DMS153 (cell line): ENCODE measurements at places on chromosomes 5 and 9.

- DNase-seq: no peak
These were observed 6.5 kb upstream of the SSBP2 start for GRCh38 chr5:81757404-81757803.

GRCh38 chr5:45252541-45252940 lies 443.6 kb downstream of the HCN1 start:
- DNase-seq: no peak

DNA sequence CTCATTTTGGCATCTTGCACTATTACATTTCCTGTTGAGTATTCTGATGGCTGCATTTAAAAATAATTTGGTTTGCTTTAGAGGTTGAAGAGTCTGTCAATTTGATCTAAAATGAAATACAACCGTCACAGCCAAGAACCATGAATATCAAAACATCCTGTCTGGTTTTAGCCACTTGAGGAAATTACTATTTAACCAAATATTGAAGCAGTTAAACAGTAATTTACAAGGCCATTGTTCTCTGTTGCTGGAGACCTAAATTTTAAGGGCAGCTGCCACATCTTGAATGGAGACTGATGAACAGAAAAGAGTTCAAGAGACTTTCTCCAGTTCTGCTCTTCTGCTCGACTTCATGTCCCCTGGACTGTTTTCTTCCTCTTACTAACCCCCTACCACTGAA lies 549.4 kb downstream of the LRRC70 start:
- DNase-seq: no peak

DNA sequence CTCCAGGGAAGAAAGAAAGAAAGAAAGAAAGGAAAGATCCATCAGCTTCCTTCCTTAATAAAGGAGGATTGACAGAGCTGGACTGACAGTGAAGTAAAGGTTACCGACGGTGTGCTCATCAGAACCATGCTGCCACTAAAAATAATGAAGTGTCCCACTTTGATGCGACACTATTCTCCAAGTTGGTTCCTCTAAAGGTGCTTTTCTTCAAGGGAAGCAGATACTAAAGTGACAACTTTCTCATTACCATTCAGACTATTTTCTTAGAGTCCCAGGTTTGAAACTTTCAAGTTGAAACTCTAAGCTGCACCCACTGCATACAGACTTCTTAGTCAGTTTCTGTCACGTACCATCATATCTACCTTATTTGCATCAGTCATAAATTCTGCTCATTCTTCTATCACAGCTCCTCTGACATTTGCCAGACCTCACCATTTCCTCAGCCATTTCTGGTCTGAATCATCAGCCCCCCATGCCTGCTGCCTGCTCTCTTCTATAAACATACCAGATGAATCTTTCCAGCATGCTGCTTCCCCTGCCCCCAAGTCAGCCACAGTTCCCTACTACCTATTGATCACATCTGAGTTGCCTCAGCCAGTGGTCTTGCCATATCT lies 177.6 kb downstream of the DEPDC1B start:
- no peak for DNase-seq

GRCh38 chr5:179276838-179277395 lies 68.3 kb downstream of the ADAMTS2 start:
- DNase-seq: no peak

DNA sequence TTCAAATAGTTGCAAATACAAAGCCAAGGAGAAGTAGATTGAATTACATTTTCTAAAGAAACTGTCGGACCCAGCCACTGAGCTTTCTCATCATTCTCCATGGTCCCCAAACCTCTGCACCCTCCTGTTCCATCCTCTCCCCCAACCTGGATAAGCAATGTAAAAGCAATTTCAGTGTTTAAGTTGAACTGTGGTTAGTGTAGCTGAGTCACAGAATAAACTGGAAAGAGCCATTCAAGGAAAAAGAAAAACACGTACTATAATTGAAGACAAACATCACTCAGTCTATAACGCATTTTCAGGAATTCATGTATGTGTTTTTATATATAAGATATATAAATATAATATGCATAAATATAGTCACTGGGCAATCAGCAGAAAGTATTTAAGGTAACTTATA lies 54.1 kb upstream of the TMEM161B start:
- no peak for DNase-seq

DNA sequence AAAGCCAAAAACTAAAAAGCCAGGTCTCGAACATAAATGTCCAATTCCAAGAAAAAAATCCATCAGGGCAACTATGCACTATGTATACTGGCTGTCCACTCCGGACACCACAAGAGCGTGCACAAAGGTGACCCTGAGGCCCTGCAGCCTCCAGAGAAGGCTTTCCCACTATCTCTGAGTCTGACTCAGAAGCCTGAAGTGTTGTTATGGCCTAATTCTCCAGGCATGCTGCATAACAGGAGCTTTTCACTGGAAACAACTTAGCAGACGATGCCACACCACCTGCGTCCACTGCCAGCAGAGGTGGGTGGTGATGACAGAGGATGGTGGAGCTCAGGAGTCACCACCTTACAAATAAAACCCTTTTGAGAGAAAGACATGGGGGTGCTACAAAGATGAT lies 63.7 kb downstream of the HABP4 start:
- no peak for DNase-seq

- DNase-seq: no peak
These were observed 12.9 kb upstream of the CDC42SE2 start for GRCh38 chr5:131250751-131251475.

- DNase-seq: no peak
These were observed 46.5 kb downstream of the IQGAP2 start for GRCh38 chr5:76449606-76450005.

- no peak for DNase-seq
These were observed 36.3 kb upstream of the PTPRD start for GRCh38 chr9:10649076-10649475.

DNA sequence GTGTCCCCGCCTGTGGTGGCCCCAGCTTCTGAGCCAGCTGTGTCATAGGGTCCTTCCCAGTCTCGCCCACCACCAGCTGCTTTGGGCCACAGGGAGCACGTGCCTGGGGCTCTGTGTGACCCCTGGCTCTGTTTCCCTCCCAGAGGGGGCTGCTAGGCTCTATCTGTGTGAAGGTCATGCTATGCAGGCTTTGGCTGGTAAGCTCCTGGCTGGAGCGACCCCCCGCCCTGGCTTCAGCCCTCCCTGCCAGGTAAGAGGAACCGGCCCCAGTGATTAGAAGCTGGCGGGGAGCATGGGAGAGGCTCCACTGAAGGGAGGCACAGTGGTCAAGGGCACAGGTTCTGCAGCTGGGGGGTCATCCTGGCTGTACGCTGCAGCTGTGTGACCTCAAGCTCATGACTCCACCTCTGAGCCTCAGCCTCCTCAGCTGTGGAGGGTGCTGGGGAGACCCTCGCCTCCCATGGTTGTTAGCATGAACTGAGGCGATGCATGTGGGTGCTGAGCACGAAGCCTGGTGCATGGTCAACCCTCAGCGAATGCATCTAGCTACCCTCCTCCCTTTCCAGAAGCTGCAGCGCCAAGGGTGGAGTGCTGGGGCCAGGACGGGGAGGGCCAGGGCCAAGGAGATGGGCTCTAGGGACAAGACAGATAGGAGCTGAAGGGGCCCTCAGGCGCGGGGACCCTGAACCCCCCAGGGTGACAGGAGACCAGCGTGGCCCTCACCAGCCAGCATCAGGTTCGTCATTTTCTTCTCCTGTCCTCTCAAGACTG lies 163.8 kb upstream of the MVB12B start:
- no peak for DNase-seq

- DNase-seq: no peak
These were observed 32.8 kb downstream of the MRRF start for GRCh38 chr9:122297512-122297911.

GRCh38 chr5:36660397-36661049 lies 54.1 kb downstream of the SLC1A3 start:
- DNase-seq: no peak

GRCh38 chr5:100901821-100902341 lies 1.2 kb downstream of the ST8SIA4 start:
- DNase-seq: no peak

GRCh38 chr9:3027210-3027609 lies 183.3 kb upstream of the PUM3 start:
- peak; percentile 97 for DNase-seq

- DNase-seq: peak; percentile 33
These were observed 140.9 kb upstream of the PIK3R1 start for GRCh38 chr5:68074633-68075032.

DNA sequence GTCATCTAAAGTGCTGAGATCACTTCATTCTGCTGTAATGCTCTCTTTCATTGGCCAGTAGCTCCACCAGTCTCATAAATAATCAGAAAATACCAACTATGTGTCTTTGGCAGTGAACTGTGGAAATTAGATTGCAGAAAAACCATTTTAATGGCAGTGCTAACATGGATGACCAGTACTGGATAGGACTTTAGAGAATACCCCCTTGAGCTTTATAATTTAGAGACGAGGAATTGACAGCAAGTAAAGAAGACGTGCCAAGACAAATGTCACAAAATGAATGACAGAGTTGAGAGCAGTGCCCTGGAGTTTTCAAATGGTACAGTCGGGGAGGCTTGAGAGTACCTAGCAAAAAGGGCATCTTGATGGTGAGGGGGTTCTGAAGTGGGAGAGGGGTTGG lies 5.8 kb downstream of the MSANTD3 start:
- no peak for DNase-seq

DNA sequence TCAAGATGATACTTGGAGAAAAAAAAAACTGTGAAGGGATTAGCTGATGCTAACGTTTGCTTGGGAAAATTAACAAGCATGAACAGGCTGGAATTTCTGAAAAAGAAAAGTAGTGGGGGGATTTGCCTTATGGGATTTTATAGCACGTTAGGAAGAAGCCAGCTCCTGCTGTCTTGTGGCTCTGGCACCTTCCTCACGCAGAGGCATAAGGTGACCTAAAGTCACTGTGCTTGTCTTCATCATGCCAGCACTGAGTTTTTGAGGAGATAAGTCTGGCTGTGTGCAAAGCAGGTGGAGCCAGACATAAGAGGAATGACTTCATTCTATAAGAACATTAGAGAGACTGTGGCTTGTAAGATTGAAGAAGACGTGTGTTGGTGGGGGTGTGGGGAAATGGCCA lies 94.4 kb upstream of the MAP1B start:
- DNase-seq: no peak

DNA sequence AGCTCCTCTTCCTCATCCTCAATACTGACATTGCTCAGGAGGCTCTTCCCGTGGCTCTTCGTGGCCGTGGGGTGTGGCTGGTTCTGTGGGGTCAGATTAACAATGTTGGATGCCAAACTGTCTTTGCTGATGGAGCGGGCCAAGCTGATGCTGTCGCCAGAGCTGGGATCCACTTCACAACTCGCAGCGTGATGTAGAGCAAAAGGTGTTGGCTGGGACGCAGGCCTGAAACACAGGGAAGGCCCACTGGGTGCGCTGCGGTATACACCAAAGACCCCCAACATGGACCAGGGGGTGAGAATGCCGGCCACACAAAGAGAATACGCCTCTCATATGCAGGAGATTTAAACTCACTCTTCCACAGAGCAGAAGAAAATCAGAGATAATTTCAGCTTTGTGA lies 84.3 kb downstream of the CAMSAP1 start:
- DNase-seq: no peak

DNA sequence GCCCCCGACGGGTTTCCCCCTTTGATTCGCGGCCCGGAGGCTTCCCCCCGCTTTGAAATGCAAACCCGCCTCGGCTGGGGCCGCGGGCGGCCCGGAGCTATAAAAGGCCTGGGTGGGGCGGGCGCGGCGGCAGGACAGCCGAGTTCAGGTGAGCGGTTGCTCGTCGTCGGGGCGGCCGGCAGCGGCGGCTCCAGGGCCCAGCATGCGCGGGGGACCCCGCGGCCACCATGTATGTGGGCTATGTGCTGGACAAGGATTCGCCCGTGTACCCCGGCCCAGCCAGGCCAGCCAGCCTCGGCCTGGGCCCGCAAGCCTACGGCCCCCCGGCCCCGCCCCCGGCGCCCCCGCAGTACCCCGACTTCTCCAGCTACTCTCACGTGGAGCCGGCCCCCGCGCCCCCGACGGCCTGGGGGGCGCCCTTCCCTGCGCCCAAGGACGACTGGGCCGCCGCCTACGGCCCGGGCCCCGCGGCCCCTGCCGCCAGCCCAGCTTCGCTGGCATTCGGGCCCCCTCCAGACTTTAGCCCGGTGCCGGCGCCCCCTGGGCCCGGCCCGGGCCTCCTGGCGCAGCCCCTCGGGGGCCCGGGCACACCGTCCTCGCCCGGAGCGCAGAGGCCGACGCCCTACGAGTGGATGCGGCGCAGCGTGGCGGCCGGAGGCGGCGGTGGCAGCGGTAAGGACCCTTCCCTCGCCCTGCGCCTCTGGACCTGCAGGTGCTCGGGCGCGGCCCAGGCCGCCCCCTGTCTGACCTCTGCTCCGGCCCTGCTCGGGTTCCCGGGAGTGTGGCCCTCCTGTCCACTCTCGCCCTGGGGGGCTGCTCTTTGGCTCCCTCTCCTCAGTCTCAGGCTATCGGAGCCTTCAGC lies at the start of gene CDX1:
Gene CDX1, plus strand, starts transcription at position 129 of the 862 bp plus-strand sequence. Its CDS starts 99 bp downstream, at position 228.
- DNase-seq: no peak

- no peak for DNase-seq
These were observed 110.1 kb downstream of the RXRA start for GRCh38 chr9:134436379-134436762.

- DNase-seq: no peak
These were observed 641.6 kb downstream of the NR2F1-AS1 start for GRCh38 chr5:92939428-92939827.

GRCh38 chr9:34633851-34634550 lies 3.6 kb downstream of the SIGMAR1 start:
- DNase-seq: peak; percentile 12

- no peak for DNase-seq
These were observed 54.4 kb downstream of the ZNF622 start for GRCh38 chr5:16411235-16411634.

GRCh38 chr5:139752506-139753473 lies 42.8 kb upstream of the PSD2 start:
- no peak for DNase-seq
